ENCODE measurements at places on chromosomes 13 and 19. TPM values are rescaled to one million over a fixed set of nuclear protein-coding genes. Genes with fewer than 3 reads are reported as not detected.

HRC gene
- not detected for total RNA-seq

GDF15 gene
- total RNA-seq = 3.2 TPM

DNA sequence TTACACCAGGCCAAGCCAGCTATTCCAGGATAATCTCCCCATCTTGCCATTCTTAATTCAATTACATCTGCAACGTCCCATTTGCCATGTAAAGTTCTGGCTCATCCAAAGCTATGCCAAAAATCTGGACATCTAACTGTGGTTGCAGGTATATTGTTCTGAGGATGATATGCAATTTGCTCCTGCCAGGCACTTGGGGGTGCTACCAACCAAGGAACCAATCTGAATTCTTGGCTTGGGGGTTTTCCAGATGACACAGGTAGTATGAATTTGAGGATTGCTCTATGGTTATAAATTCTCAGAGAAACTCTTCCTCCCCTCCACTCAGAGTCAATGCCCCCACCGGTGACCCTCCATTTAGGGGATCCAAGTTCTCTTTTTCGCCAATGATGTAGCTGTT lies 33.0 kb downstream of the CRYL1 start:
- no peak for DNase-seq

DNA sequence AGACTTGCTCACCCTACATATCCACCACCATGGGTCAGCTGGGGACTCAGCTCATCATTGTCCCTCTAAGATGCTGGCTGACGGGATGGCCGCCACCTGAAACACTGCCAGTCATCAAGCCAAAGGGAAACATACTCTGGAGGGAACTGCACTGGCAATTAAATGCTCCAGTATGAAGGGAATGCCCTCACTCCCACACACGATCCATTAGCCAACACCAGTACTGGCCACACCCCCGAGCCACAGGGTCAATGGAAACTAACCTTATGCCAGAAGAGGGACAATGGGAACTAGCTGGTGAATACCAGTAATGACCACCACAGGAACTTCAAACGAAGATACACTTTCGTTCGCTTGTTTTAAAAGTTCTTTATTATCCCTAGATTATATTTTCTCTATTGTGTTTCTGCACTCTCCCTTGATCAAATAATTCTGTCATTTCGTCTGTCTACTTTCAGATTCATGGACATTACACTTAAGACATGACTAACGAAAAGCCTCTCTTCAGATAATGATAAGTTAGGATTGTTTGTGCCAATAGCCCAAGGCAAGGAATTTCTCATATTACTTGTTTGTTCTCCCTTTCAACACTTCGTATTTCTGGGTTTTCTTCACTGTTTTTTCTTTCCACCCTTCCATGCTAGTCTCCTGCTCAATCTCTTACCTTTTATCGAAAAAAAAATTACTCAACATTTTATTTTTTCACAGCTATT lies 1.7 kb upstream of the ZNF507 start:
- no peak for DNase-seq

GRCh38 chr13:74128156-74128767 lies 5.9 kb downstream of the KLF12 start:
- no peak for DNase-seq

- no peak for DNase-seq
Observed at GRCh38 chr19:55090564-55090963, 14.9 kb downstream of the EPS8L1 start.

GRCh38 chr19:19719798-19720197 lies 13.1 kb downstream of the ZNF14 start:
- no peak for DNase-seq

DNA sequence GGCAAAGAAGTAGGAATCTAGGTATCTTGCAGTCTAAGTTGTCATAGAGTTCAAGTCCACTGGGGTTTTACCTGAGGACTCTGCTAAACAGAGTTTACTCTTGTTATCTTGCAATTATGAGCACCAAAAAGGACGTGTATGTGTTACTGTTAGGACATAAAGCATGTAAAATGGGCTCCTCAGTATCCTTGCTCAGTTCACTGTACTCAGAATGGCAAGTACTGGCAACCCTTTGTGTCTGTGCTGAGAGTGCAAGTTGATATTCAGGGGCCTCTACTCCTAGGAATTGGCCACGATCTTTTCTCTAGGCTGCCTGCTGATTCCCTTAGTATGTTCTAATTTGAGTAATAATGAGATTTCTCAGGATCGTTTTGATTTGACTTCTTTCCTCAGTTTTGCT lies 13.3 kb downstream of the TDRD3 start:
- no peak for DNase-seq
